ENCODE measurements at places on chromosomes 6 and 20.

GRCh38 chr6:16363749-16364148 lies 125.4 kb downstream of the GMPR start:
- DNase-seq: no peak

DNA sequence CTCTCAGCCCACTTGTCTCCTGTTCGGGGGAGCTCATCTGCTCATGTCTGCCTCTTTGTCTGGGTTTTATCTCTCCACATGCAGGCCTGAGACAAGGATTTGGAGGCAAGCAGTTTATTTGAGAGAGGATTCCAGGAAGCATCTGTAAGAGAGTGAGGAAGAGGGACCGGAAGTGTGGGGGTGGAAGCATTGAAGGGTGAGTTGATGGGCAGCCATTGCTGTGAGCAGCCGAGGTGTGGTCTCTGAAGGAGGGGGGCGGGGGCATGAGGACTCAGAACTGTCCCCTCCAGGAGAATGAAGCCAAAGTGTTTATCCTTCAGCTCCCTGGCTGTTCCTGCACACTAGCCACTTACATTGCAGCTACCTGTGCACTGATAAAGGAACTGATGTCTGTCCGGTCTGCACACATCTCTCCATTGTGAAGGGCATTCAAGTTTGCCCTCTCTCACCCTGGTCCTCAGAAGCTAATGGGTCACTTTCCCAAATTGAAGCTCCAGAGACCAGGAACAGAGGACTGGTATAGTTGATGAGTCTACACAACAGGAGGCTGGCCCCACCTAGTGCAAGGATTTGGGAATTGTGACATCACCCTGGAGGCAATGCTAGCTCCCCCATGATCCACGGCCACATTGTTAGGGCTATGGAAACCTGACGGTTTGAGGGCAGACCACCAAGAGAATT lies 100.5 kb upstream of the FOXA2 start:
- DNase-seq: no peak

DNA sequence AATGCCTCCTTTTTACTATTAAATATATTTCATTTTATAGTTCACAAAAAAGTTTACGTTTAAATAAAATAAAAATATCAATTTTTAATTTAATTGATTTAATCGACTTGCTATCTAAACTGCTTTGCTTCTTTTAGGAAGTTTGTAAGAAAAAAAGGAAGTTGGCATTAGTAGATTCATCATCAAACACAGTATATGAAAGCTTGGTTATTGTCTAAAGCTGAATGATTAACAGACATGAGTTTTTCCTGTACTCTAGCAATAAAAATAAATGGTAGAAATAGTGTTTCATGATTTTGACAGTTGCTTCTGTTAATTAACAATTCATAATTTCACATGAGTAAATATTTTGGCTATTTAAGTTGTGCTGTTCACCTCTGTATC lies 1285.5 kb upstream of the GJE1 start:
- no peak for DNase-seq

DNA sequence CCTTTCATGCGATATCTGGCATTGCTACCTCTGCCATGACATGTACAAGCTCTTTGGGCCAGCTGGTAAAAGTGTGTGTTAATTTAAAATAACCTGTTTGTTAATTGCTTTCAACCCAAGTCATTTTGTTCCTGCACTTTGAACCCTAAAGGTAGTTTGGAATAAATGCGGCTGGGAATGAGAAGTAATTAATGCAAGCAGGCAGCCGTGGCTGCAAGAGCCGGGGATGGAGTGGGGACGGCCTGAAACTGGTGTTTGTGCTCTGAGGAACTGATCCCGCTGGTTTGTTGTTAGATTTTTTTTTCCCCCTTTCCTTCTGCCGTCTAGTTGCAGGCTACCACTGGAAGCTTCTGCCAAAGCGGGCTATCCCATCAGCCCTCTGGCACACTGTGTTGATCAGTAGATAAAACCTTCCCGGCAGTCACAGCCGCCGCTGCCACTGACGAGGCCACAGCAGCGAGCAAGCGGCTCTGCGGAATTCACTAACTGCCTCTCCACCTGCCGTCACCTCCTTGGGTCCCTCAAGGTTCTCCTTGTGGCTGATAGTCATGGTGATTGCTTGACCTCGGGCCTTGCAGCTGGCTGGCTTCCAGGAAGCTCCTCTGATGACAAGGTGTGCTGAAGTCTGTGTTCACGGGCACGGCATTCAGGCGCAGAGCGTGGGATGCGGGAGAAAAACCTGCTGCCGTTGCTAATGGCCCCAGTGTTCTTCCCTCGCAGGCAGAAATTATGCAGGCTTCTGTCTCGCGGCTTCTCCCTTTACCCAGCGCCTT lies 315.9 kb downstream of the TFAP2A start:
- DNase-seq: no peak

GRCh38 chr6:157292202-157292601 lies 31.1 kb downstream of the TMEM242 start:
- DNase-seq: no peak

DNA sequence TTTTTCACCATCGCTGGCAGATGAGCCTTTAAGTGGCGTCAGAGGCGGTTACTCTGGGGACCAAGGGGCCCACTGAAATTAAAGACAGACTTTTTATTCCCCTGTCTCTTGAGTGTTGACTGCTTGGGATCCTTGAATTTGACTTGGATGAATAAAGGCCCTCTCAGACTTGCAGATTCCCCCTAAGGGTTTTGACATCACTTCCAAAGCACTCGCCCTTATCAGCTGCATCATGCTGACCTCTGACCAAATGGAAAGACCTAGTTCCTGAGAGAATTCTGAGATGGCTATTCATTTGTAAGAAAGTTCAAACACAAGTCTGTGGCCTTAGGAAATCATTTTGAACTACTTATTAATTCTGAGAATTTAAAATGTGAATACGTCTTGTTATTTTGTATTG lies 13.5 kb upstream of the MOXD1 start:
- no peak for DNase-seq

GRCh38 chr6:101878554-101879276 lies 485.2 kb downstream of the GRIK2 start:
- no peak for DNase-seq

GRCh38 chr6:10396785-10397184 lies 18.1 kb downstream of the TFAP2A start:
- no peak for DNase-seq

DNA sequence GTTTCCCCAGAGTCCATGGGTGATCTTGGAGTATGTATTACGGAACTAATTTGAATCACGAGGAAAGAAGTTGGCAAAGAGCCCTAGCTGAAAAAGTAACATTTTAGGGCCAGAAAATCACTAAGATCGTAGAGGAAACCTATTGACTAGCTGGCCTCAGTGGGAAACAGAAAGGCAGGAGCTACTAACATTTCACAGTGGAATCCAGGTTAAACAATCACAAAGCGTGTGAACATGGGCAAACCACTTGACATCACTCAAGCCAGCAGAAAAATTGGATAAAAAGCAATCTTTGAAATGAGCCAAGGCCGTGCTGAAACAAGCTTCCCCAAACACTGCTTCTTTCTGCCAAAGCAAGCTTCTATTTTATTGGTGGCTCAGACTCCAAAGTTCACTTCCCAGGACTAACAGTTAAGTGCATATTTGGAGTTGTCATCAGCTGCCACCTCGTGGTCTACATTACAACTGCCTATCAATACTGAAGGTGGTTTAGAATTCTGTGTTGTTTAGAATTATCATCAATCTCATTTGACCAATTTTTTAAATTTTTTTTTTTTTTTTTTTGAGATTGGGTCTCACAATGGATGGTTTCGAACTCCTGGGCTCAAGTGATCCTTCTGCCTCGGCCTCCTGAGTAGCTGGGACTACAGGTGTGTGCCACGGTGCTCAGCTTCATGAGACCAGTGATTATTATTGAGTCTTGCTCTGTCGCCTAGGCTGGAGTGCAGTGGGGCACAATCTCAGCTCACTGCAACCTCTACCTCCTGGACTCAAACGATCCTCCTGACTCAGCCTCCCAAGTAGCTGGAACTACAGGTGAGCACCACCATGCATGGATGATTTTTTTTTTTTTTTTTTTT lies 10.6 kb downstream of the RPS10 start:
- DNase-seq: no peak

DNA sequence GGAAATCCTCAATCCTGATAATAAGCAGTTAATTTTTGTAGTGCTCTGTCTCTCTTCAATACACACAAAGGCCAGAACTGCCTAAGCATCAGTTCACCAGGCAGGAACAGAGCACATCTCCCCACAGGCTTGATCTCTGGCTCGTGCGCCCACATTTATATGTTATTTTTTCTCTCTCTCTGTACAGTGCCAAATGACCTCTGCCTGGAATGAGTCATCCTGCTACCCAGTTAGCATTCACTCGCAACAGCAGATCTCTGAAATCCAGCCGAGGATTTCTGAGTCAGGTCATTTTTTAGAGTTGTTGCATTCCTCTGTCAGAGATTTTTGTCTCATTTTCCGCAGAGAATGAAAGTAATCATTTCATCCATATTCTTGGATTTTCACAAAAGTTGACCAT lies 107.1 kb downstream of the COL12A1 start:
- no peak for DNase-seq

DNA sequence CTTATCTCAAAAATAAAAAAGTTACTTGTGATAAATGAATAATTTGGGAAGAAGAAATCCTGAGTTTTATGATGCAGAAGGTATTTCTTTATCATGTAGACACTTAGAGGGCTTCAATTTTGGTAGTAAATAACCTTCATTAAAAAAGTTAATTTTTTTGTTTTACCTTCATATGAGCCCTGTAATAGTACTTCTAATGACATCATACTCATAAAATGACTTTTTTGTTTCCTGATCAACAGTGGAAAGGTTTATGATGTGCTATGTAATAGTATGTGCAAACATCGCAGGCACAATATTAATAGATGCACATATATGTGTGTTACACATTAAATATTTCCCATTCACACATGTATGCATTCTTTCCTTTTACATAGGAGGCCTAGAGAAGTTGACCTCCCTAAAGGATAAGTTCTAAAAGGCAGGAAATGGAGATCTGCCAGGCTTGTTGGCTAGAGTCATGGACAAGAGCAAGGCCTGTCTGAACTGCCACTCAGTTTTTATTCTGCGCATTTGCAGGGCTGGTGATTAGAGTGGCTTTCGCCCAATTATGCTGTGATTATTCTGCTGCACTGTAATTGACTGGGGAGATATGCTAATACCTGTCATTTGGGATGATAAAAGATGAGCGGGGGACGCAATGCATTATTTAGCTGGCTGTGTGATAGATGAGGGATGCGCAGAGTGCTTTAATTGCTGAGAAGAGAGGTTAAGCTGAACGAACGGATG lies 272.6 kb downstream of the TMEM242 start:
- no peak for DNase-seq

GRCh38 chr6:70502484-70502883 lies 64.2 kb upstream of the SDHAF4 start:
- DNase-seq: no peak

DNA sequence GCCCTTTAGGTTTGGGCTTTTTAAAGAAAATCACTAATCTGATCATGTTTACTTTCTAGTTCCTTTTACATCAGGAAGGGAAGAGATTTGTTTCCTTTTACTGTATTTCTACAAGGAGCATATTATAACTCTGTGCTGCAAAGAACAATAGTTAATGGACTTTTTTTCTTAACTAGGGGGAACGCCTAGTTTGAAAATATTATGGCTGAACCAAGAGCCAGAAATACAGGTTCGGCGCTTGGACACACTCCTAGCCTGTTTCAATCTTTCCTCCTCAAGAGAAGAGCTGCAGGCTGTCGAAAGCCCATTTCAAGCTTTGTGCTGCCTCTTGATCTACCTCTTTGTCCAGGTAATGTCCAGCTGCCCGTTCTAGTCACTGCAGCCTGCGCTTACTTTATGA lies 41.4 kb downstream of the FAM120B start:
- no peak for DNase-seq

- peak; percentile 28 for DNase-seq
These were observed 13.2 kb upstream of the KIF25 start for GRCh38 chr6:167984144-167984719.

DNA sequence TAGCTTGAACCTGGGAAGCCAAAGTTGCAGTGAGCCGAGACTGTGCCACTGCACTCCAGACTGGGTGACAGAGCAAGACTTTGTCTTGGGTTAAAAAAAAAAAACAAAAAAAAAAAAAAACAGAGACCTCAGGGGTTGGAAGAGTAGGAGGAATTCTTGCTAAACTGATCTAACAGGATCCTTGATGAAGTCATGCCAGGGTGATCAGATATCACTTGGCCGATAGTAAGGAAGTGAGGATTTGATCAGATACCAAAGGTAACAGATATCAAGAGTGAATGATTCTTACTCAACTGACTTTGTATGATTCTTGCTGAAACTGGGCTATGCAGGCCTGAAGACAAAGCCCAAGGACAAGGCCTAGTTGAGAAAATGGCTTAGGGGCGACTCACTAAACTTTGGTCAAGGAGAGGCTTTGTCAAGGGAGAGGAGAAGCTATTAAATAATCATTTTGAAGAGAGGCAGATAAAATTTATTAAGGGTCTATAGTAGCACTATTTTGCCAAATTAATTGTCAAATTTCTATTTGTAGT lies 624.7 kb downstream of the UTRN start:
- no peak for DNase-seq

GRCh38 chr20:40763646-40764295 lies 74.7 kb upstream of the MAFB start:
- DNase-seq: no peak

DNA sequence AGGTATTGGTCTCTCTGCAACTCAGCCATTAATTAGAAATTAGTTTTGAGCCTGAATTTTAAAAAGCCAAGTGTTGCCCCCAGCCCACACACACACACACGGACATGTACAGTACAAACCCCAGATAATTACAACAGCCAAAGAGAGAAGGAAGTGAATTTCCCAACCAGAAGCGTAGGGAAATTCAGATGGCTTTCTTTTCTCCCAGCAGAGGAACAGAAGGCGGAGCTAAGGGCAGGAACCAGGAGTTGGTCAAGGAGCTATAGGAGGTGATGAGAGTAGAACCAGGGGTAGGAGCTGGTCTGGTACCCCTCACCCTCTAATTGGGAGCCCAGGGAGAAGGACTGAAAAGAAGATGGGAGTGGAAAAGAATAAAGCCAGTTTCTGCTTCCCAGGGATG lies 3.9 kb upstream of the ZBTB9 start:
- no peak for DNase-seq

DNA sequence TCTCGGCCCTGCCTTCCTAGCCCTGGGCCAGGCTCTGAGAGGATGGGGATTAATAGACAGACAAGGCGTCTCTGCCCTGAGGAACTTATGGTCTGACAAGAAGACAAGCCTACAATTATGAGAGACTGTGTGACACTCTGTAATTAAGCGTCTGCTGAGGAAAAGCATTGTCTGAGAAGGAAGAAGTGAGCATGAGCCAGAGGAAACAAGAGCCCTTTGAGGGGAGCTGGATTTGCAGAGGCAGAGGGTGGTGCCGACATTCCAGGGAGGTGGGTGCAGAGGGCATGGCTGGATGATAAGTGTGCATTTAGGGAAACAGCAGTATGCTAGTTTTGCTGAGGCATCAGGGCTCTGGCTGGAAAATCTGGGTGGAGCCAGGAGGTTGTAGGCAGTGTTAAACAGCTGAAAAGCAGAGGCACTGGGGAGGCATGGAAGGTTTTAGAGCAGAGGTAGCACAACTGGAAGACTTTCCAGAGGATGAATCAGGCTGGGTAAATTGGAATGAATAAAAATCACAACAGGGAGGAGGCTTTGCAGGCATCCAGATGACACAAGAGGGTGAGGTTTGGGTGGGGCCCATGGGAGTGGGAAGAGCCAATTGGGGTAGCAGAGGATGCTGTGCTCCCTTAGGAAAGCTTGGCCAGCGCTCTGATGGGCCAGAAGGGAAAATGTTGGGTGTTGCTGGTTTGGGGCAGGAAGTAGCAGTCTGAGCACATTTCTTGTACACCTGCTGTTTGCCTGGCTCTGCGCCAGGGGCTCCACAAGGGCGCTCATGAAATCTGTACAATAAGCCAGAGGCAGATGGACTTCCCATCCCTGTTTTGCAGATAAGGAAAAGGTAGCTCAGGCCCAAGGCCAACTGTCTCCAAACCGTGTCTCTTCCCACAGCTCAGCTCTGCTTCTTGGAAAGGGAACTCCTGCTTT lies 74.0 kb upstream of the MYL9 start:
- peak; percentile 85 for DNase-seq
